ENCODE measurements at places on chromosomes 12 and 14.

GRCh38 chr14:76268700-76269099 is 107.2 kb upstream of the ESRRB start:
- DNase-seq: no peak

DNA sequence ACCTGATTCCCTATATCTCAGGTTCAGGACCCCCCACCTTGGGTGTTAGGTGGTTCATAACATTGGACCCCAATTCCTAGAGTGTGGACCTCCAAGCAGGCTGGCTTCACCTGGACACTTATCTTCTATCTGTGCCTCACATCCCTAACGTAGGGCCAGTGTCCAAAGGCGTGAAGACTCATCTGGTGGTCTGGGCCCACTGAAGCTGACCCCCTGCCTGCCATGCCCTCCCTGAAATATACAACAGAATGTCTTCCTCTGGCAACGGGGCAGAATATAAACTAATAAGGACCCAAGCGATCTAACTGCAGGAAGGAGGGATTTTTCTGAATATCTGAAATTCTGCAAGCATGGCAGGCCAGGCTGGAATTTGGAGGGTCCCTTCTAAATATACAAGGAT is 5.6 kb downstream of the HOXC13 start:
- DNase-seq: no peak

GRCh38 chr12:117032593-117033381 is 66.4 kb downstream of the TESC start:
- no peak for DNase-seq

DNA sequence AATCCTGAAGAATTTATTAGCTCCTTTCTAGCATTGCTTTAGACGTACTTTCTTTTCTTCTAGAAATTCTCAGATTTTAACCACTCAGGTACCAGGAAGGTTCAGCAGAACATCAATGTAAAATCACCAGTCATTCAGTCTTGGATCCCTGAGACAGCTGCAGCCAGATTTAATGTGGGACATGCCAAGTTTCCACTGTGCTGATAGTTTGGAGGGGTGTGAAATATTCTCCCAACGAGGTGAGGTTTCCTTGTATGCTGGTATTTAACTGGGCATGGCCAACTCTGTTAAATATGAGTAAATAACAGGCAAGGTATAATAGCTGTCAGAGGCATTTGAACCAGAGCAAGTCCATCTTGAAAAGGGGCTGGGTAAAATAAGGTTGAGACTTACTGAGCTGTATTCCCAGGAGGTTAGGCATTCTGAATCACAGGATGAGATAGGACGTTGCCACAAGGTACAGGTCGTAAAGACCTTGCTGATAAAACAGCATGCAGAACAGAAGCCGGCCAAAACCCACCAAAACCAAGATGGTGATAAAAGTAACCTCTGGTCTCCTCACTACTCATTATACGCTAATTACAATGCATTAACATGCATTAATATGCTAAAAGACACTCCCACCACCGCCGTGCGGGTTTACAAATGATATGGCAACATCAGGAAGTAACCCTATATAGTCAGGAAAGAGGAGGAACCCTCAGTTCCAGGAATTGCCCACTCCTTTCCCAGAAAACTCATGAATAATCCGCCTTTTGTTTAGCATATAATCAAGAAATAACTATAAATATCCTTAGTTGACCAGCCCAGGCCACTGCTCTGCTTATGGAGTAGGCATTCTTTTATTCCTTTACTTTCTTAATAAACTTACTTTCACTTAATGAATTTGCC is 75.2 kb upstream of the RASSF8 start:
- DNase-seq: no peak

- no peak for DNase-seq
These were observed 15.5 kb upstream of the NTN4 start for GRCh38 chr12:95805864-95806671.

DNA sequence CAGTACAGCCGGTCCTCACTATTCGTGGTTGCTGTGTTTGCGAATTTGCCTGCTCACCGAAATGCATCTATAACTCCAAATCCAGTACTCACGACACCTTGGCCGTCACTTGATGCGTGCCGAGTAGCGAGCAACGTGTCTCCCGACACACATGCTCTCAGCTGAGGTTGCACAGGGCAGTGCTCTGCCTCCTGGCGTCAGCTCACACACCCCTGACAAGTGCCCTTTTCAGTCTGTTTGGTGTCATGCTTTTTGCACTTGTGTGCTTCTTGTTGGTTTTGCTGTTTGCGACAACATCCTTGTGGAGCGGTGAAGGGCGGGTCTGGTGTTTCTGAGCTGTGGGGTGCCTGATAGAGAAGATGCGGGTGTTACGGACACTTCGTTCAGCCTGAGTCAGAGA is 110.4 kb upstream of the RFLNA start:
- no peak for DNase-seq
